ENCODE measurements at places on chromosomes 1 and 21. TPM values are rescaled to one million over a fixed set of nuclear protein-coding genes. Genes with fewer than 3 reads are reported as not detected.

DNA sequence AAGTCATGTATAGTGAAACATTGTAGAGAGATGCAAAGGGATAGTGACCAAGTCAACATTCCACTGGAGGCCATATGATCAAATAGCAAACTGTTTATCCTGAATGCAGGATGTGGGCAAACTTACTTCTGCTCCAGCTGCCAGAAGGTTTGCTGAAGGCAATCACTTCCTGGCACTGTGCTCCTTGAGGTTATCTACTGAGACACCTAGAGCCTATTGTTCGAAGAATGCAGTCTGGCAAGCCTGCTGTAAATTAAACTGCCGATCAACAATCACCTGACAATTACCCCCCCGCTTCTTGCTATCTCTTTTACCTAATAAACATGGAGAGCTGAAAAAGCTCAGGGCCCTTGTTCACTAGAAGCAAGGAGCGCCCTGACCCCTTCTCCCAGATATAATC is 139.4 kb upstream of the B3GALT2 start:
- peaks cover 7% of the 10 kb centered on the region for H3K36me3 ChIP-seq
- H3K4me3 ChIP-seq = no peak overlapping the region
- no peak for DNase-seq
- no peaks in the 10 kb centered on the region for H3K27me3 ChIP-seq

GRCh38 chr1:53413175-53414001 is 45.8 kb upstream of the DMRTB1 start:
- H3K27ac ChIP-seq = peak overlapping the region; percentile 82
- peak; percentile 85 for DNase-seq
- no peak overlapping the region for H3K4me3 ChIP-seq
- H3K4me1 ChIP-seq = peaks cover 23% of the 10 kb centered on the region
- H3K36me3 ChIP-seq = peaks cover 7% of the 10 kb centered on the region
- peaks cover 10% of the 10 kb centered on the region for H3K27me3 ChIP-seq

DNA sequence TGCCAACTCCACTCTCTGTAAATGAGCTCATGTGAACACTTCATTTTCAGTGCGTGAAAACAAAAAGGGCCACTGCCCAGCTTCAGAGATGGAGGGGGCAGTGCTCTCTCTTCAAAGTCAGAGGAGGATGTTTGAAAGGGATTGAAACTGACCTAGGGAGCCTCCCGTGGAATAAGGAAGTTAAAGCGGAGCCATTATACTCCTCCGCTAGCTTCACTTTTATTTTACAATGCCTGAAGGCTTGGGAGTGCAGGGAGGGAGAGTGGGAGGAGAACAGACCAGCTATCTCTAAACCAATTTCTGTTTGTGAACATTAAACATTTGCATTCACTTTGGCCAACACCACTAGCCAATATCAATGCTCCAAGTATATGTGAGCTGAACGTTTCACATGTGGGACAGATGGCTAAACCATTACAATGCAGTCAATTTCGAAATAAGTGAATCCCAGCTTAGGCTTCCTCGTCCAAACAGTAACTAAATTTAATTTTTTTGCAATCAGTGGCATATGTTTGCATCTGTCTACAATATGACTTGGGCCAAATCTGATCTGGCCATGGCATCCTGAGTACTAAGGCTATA is 126.9 kb downstream of the ESRRG start:
- H3K36me3 ChIP-seq = no peaks in the 10 kb centered on the region
- DNase-seq = no peak
- no peak overlapping the region for H3K27ac ChIP-seq
- peaks cover 96% of the 10 kb centered on the region for H3K27me3 ChIP-seq
- no peaks in the 10 kb centered on the region for H3K4me1 ChIP-seq
- H3K4me3 ChIP-seq = no peak overlapping the region

DNA sequence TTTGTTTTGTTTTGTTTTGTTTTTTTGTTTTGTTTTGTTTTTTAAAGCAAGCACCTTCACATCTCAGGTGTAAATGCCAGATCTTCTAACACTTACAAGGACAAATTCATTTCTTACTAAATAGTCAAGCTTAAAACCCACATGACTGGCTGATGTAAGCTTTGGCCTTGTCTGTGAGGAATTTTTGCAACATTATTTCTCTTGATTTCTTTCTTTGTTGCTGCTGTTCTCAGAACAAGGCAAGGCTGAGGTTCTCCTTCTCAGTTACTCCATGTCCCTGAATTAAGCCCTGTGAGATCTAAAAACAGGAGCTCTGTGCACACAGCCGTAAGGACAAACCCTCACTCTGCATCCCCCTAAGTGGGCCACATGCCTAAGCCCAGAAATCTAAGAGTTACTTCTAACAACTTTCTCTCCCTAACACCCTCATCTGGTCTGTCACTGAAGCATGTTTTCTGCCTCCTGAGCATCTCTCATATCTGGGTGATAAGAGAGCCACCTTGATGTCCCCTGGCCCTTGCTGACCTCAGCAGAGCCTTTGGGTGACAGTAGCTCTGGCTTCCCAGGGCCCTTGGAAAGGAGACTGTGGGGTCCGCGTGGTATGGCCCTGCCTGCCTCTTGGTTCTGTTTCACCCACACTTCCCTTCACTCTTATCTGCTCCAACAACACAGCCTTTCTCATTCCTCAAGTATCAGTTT is 81.2 kb upstream of the HOOK1 start:
- H3K4me3 ChIP-seq = no peak overlapping the region
- peaks cover 38% of the 10 kb centered on the region for H3K4me1 ChIP-seq
- H3K27ac ChIP-seq = peak overlapping the region; percentile 38
- no peak for DNase-seq
- no peaks in the 10 kb centered on the region for H3K27me3 ChIP-seq

DNA sequence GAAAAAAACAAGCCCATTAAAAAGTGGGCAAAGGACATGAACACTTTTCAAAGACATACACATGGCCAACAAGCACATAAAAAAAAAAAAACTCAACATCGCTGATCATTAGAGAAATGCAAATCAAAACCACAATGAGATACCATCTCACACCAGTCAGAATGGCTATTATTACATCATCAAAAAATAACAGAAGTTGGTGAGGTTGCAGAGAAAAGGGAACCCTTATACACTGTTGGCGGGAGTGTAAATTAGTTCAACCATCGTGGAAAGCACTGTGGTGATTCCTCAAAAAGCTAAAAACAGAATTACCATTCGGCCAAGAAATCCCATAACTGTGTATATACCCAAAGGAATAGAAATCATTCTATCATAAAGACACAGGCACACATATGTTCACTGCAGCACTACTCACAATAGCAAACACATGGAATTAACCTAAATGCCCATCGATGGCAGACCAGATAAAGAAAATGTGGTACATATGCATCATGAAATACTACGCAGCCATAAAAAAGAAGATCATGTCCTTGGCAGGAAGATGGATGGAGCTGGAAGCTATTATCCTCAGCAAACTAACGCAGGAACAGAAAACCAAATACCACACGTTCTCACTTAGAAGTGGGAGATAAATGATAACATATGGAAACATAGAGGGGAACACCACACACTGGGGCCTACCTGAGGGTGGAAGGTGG is 70.1 kb downstream of the INTS7 start:
- H3K27me3 ChIP-seq = no peaks in the 10 kb centered on the region
- H3K27ac ChIP-seq = no peak overlapping the region
- DNase-seq = no peak

DNA sequence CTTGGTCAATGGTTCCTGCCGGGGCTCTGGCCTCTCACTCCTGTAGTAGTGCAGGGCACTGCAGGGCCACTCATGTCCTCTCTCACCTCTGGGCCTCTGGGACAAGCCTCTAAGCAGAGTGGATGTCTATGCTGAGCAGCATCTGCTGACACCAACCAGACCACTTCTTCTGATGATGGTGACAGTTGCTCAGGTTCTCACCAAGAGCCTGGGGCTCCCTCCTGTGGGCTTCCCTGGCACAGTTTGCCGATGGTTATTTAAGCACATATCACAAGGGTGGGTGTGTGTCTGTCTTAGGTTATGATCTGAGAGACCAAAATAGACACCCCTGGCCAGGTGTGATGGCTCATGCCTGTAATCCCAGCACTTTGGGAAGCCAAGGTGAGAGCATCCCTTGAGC is 17.4 kb upstream of the GPR137B start:
- no peaks in the 10 kb centered on the region for H3K36me3 ChIP-seq
- no peak for DNase-seq
- no peaks in the 10 kb centered on the region for H3K27me3 ChIP-seq
- no peak overlapping the region for H3K4me3 ChIP-seq
- no peaks in the 10 kb centered on the region for H3K4me1 ChIP-seq

- peaks cover 5% of the 10 kb centered on the region for H3K27me3 ChIP-seq
- H3K4me3 ChIP-seq = no peak overlapping the region
- H3K36me3 ChIP-seq = no peaks in the 10 kb centered on the region
- no peak for DNase-seq
Measured at GRCh38 chr1:154725865-154726264, 117.9 kb upstream of the ADAR start.

DNA sequence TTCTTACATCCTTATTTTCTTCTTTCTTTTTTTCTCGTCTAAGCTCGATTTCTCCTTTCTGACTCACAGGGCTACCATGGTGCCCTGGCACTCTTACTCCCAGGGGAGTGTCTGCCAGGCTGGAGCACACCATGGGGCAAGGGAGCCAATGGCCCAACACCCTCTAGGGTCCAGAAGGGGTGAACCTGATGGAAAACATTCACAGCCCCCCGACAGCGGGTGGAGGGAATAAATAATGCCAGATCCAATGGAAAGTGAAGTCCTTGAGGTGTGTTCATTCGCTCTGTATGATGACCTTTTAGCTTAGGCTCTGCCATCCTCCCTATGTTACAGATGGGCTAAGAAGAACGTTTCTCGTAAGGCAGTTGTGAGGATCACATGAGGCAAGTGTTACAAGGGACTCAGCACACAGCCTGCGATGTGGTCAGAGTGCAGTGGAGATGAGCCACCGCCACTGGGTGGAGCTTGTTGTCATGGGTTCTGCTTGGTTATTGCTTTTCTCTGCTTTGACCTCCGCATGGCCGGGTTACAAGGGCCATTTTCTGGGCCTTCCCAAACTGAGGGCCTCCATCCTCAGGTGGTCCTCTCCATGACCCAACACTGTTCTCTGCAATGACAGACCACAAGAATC is 3.5 kb upstream of the FCMR start:
- no peak overlapping the region for H3K4me3 ChIP-seq
- H3K27me3 ChIP-seq = no peaks in the 10 kb centered on the region
- H3K27ac ChIP-seq = no peak overlapping the region
- H3K4me1 ChIP-seq = no peaks in the 10 kb centered on the region

DNA sequence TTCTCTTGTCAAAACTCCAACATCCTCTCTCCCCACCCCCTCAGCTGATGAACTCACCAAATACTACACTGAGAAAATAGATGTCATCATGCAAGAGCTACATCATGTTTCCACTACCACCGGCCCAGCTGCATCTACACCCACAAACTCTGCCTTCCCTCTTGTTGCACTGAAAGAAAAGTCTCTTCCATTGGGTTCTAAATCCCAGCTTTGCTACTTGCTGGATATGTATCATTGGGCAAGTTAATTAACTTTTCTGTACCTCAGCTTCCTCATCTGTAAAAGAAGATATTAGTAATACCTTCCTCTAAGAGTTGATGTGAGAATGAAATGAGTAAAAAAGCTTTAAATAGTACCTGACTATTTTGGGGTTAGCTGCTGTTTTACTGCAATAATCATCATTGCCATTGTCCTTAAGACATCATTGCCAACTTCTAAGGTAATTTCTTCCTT is 108.6 kb downstream of the OLFML2B start:
- no peak overlapping the region for H3K27ac ChIP-seq
- H3K27me3 ChIP-seq = no peaks in the 10 kb centered on the region
- peaks cover 9% of the 10 kb centered on the region for H3K4me1 ChIP-seq
- no peaks in the 10 kb centered on the region for H3K36me3 ChIP-seq
- H3K4me3 ChIP-seq = no peak overlapping the region

GRCh38 chr21:28937737-28938136 is 54.9 kb downstream of the LTN1 start:
- H3K4me1 ChIP-seq = peaks cover 4% of the 10 kb centered on the region
- peaks cover 84% of the 10 kb centered on the region for H3K36me3 ChIP-seq
- no peak overlapping the region for H3K4me3 ChIP-seq
- H3K27me3 ChIP-seq = no peaks in the 10 kb centered on the region
- DNase-seq = no peak
- no peak overlapping the region for H3K27ac ChIP-seq

DNA sequence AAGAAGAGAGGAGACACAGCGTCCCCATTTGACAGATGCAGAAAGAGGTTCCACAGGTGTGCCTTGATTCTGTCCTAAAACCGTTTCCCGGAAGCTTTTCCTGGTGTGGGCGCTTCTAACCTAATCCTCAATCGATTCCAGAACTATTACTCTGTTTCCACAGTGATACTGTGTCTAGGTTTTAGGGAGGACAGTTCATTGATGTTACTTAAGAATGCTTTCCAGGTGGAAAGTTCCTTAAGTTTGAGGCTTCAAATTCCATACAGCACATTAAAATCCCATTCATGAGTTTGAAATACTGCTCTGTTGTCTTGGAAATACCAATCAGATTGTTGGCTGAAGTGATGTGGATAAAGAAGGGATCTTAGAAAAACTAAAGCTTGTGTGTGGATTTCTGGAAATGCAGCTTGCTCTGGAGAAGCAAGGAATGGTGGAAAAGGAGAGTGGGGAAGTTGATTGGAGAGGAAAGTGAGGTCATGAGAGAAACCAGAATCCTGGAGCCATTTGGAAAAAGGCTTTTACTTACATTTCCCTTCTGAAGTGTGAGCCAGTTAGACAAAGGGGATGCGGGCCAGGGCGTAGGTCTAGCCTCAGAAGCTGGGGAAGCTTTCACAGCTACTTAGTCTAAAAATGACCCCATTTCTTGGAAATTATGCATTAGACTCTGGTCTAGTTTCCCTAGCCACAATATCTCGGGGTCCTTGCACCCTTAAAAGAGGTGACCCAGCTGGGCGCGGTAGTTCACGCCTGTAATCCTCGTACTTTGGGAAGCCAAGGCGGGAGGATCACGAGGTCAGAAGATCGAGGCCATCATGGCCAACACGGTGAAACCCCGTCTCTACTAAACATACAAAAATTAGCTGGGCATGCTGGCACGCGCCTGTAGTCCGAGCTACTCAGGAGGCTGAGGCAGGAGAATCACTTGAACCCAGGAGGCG is 6.7 kb downstream of the ELF3 start:
- H3K36me3 ChIP-seq = no peaks in the 10 kb centered on the region
- no peak for DNase-seq
- peaks cover 25% of the 10 kb centered on the region for H3K4me1 ChIP-seq
- no peak overlapping the region for H3K4me3 ChIP-seq

- H3K27me3 ChIP-seq = no peaks in the 10 kb centered on the region
- H3K4me1 ChIP-seq = peaks cover 6% of the 10 kb centered on the region
- H3K4me3 ChIP-seq = no peak overlapping the region
- H3K36me3 ChIP-seq = peaks cover 5% of the 10 kb centered on the region
- no peak overlapping the region for H3K27ac ChIP-seq
- peak; percentile 48 for DNase-seq
Measured at GRCh38 chr21:36478207-36478701, 1.7 kb downstream of the CLDN14 start.

GRCh38 chr1:235009561-235010306 is 118.9 kb downstream of the TOMM20 start:
- H3K27ac ChIP-seq = no peak overlapping the region
- H3K36me3 ChIP-seq = peaks cover 4% of the 10 kb centered on the region

The MYOG gene
- not detected for total RNA-seq

The HLX gene
- total RNA-seq = 2.1 TPM

The ITLN2 gene
- not detected for total RNA-seq

The LCA5L gene
- 2.8 TPM for total RNA-seq

The PINK1 gene
- total RNA-seq = 20.9 TPM

The IFNGR2 gene
- 77.0 TPM for total RNA-seq

Measured in MCF 10A (cell line).